Stimulated activated CD8-positive, alpha-beta memory T cell treated with anti-CD3 and anti-CD28 coated beads, Interleukin-7, amount 100 ng/mL, for 24 hours (primary cell): ENCODE measurements at places on chromosomes 13 and 19.

DNA sequence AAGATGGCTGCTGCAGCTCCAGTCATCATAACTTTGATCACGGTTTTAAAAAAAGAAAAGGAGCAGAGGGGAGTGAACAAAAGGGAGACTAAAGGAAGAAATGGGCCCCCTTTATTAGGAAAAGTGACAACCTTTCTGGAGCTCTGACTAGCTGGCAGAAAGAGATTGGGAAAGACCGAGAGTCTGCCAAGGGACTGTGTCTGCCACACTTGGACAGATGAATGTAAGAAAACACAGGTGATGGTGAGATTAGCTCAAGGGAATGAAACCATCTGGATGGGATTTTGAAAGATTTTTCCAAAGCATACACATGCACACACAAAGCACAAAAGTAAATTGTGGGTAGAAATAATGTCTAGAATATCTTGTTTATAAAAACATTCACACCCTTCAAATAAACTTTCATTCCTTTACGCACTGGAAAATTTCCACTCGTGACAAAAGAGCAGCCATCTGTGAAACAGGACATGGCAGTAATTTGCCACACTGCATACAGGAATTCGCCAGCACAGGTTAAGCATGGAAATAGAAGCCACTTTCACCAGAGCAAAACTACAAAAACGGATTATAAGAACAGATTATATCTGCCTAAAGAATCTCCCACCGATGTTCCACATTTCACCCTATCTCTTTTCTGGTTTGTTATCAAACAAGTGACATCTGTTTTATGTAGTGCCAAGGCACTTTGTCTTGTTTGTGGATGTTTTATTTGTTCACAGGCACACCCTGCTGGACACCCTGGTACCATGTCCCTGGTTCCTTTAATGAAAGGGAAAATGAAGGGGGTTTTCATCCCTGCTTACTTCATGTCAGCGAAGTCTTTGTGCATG, 819.5 kb downstream of the DIAPH3 start:
- no peak for DNase-seq

GRCh38 chr13:106274551-106275203, 260.8 kb downstream of the EFNB2 start:
- DNase-seq = no peak

- DNase-seq = no peak
Measured at GRCh38 chr13:109782823-109783431, 3.5 kb downstream of the IRS2 start.

DNA sequence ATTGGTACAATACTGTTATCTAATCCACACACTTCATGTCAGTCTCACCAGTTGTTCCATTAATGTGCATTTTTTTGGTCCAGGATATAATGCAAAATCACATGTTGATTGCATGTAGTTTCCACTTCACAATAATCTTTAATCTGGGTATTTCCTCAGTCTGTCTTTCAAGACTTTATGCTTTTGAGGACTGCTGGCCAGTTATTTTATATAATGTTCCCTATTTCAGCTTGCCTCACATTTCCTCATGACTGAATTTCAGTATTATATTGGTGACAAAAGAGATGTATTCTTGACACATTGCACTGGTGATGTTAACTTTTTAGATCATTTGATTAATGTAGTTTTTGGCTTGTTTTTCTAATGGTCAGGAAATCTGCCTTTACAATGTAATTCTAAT, 368.3 kb downstream of the IRS2 start:
- DNase-seq = no peak

GRCh38 chr19:49128545-49129237, 9.3 kb downstream of the PPFIA3 start:
- DNase-seq = no peak

- DNase-seq = no peak
Measured at GRCh38 chr19:14118165-14119051, 846 bp upstream of the PRKACA start.

GRCh38 chr13:77751513-77752456, 54.3 kb downstream of the SLAIN1 start:
- no peak for DNase-seq

DNA sequence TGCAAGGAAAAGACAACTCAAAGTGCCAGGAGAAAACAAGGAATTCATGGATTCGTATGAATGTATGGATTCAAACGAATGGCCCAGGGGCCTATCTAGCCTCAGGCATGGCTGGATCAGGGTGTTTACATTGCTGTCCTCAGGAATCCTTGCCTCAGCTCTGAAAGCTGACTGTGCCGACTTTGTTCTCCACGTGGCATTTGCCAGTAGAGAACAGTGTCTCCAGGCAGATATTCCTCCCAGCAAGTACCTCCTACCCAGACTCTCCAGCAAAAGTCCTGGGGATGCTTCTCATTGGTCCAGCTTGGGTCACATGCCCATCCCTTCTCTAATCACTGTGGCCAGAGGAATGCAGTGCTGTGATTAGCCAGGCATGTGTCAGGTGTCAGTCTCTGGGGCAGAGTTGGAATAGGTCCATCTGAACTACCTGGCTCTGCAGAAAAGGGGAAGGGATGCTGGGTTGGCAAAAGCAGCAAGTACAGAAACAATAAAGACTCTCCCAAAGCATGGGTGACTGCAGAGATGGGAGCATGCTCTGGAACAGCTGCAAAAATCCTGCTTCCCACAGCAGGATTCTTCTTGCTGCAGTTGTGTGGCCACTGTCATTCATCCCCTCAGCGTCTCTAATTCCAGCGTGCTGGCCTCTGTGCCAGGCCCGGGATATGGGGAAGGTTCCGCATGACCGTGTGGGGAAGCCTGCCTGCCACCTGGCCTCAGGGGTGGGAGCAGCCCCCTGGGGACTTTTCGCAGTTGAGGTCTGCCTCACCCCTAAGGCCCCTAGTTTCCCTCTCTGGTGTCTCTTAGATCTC, 30.0 kb downstream of the CCNE1 start:
- DNase-seq = no peak

DNA sequence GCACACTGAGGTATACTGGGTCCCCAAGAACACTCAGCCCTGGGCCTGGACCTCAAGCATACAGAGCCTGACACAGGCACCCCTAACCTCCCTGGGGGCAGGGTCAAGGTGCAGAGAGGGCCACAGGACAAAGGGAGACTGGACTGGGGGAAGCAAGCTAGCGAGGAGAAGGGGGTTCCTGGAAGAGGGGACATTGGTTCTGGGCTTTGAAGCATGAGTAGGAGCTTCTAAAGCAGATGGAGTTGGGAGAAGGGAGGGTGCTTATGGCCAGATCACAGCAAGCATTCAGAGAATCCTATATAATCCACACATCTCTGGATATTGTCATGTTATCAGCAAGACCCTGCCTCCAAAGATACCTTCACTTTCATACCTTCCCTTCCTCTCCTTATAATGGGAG, 3.2 kb downstream of the CIB3 start:
- DNase-seq = no peak

GRCh38 chr13:90532861-90533492, 814.5 kb upstream of the MIR17HG start:
- no peak for DNase-seq

DNA sequence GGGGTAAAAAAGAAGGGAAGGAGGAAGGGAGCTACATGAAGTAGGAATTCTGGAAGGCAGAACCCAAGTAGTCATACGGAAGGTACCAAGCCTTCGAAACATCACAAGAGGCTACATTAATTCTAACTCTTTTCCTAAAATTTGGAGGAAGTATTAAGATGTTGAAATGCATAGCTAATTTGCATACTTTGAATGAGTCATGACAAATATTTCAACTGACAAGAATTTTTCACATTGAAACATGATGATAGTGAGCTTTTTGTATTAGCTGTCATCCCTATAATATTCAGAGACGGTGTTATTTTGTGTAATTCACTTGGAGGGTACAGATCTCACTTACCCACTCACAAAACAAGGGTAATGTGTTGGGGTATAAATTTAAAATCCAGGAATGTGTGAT, 9.1 kb upstream of the ACOD1 start:
- DNase-seq = no peak

DNA sequence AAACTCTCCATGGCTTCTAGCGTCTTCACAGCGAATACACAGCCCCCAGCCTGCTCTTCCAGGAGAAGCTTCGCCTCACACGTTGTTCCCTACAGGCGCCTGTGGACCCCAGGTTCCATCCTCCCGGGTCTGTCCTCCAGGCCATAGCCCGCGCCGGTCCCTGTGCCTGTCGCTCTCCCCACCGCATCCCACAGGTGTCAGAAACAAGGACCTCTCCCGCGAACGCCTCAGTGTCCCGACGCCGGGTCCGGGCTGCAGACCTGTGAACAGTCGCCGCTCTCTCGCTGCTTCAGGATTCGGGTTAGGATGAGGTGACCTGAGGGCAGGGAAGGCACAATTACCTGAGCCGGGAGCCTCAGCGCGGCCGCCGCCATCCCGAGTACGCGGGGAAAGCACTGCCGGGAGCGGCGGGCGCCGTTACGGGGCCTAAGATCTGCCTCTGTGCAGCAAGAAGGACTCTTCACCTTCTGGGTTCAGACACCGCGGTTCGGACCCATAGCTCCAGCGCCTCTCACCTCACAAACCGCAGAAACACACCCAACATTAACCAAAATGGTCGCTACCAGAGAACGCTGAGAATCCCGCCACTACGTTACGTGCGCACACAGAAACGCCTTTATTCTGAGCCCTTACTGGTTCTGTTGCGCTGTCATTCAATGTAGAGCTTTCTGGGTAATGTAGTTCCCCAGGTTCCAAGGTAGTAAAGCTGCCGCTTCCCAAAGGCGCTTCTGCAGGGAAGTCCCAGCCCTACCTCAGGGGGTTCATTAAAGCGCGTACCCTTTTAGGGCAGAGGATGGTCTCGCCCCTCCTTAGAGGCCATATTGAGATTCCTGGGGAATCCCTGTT, at the start of gene ZNF418:
Gene ZNF418 (minus strand): TSS at position 583 of the 846 bp plus-strand sequence. CDS start 1,580 bp downstream, outside the sequence.
- no peak for DNase-seq

DNA sequence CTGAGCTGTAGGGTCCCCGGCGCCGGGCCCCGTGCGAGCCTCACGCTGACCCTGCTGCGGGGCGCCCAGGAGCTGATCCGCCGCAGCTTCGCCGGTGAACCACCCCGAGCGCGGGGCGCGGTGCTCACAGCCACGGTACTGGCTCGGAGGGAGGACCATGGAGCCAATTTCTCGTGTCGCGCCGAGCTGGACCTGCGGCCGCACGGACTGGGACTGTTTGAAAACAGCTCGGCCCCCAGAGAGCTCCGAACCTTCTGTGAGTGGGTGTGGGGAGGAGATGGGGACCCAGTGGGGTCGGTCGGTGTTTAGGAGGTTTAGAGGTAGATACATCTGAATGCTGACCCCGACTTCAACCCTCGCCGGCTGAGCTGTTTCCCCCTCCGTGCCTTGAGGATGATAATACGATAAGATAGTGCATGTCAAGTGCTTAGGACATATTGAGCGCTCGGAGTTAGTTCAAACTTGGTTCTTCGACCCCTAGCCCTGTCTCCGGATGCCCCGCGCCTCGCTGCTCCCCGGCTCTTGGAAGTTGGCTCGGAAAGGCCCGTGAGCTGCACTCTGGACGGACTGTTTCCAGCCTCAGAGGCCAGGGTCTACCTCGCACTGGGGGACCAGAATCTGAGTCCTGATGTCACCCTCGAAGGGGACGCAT, 1.9 kb downstream of the ICAM5 start:
- DNase-seq = no peak
